ENCODE measurements at places on chromosomes 11 and 22. TPM values are rescaled to one million over a fixed set of nuclear protein-coding genes. Genes with fewer than 3 reads are reported as not detected.

PRG2 gene
- 0.17 TPM for total RNA-seq

MN1 gene
- 0.12 TPM for total RNA-seq

DCHS1 gene
- 0.40 TPM for total RNA-seq

DNA sequence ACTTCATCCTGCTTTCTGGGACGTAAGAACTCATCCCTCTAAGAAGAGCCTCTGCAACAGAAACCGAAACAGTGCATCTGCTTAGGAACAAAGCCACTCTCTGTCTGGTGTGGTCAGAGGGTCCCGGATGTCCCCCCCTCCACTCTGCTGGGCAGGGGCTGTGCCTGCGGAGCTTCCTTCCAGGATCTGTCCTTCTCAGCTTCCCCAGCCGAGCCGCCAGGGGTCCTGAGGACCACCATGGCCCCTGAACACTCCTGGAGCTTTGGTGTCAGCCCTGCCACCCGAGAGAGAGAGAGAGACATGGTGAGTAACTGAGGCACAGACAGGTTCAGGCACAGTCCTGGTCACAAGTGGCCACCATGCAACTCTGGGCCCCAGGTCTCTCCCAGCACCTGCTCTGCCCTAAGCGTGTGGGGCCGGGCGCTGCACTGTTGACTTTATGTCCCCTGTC, 24.4 kb upstream of the MGAT3 start:
- no peak for DNase-seq

GRCh38 chr11:3135481-3136440, 29.3 kb downstream of the OSBPL5 start:
- DNase-seq, result no peak

DNA sequence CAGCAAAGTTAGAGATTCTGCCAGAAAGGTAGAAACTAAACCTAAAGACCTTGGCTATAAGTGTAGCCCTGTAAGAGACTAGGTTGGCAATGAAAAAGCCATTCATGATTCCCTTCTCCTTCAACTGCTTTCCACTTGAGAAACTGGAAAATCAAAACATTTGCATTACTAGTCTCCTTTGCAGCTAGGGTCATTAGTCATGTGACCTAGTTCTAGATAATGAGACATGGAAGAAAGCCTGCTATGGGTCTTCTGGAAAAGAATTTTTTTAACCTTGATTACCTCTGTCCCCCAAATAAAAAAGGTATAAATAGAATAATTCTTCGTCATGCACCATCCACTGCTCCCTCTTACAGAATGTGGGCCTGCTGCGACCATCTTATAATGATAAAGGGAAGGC, 80.1 kb downstream of the SOX6 start:
- no peak for DNase-seq

DNA sequence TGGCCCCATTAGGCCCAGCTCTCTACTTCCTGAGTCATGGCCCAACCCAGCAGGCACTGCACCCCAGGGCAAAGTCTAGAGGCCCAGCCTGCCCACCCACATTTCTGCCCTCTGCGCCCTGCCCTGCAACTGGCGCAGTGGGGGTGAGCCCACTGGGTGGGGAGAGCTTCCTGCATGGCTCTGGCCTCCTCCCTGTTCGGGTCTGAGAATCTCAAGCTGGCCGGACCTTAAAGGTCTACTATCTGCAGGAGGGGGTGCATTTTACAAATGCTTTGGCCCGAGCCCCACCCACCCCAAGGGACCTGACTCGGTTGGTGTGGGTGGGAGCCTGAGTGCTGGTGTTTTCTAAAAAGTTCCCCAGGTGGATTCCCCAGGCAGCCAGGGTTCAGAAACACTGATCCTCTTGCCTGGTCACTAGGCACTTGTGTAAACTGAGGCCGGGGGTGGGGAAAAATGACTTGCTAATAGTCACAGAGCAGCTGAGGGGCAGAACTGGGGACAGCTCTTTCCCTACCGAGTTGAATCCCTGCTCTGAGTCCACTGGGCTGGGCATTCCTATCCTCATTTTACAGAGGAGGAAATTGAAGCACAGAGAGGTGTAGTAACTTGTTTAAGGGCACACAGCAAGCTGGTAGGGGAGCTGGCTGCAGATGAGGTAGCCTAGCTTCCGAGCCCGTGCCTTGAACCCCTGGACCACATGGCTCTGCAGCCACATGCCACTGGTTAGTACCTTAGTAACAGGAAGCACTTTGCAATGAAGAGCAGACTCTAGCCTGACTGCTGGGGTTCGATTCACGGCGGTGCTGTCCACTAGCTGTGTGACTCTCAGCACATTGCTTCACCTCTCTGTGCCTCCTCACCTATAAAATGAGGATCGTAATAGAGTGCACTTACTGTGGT, 36.3 kb downstream of the CD82 start:
- no peak for DNase-seq

DNA sequence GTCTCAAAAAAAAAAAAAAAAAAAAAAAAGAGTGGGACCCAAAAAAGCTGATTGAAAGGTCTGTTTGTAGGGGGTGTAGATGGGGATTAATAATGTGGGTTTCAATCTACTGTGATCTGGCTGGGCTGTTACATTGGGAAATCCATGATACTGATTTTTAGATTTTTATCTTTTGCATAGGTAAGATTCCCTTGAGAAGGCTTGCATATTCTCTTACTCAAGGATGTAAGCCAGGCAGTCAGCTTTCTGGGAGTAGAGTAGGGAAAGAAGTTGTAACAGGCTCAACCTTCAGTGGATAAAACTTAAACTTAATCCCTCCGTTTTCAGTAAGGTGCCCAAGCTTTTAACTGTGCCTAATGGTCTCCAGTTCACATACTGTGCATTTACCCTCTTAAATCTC, 1.9 kb upstream of the CHEK1 start:
- DNase-seq, result no peak

OTOG gene
- not detected for total RNA-seq

DNA sequence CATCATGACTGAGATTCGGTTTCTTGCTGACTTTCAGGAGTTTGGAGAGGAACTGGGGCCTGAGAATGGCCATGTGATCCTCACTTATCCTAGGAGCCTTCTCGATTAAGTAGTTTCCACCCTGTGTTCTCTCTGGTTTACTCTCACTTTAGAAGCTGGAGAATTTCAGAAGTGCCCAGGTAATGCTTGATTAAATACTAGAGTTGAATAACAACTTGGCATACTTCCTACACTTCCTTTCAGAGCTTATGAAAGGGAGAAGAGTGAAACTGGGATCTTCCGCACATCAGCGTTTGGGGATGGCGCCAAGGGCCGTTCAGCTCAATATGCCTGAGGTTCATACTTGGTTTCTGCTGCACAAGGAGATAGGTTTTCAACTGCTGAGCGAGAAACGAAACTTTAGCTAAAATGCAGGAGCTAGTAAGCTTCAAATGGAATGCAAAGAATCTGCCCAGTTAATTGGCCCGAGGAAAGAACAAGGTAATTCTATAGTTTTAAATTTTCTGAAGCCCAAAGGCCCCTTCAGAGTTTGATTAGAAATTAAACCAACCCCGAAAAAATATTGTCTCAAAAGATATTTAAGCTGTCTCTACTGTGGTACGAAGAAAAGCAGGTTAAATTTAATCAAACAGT, 823 bp upstream of the MUC15 start:
- DNase-seq, result no peak

- no peak for DNase-seq
Observed at GRCh38 chr22:45999379-45999971, 22.5 kb upstream of the WNT7B start.

- no peak for DNase-seq
Observed at GRCh38 chr11:8149726-8150125, 19.1 kb downstream of the RIC3 start.

OR2AG1 gene
- not detected for total RNA-seq

DSCAML1 gene
- total RNA-seq, result 0.25 TPM

LRRC75B gene
- total RNA-seq, result 1.0 TPM

MMP7 gene
- not detected for total RNA-seq

GRCh38 chr11:114478001-114478410, 38.7 kb downstream of the REXO2 start:
- DNase-seq, result no peak

DNA sequence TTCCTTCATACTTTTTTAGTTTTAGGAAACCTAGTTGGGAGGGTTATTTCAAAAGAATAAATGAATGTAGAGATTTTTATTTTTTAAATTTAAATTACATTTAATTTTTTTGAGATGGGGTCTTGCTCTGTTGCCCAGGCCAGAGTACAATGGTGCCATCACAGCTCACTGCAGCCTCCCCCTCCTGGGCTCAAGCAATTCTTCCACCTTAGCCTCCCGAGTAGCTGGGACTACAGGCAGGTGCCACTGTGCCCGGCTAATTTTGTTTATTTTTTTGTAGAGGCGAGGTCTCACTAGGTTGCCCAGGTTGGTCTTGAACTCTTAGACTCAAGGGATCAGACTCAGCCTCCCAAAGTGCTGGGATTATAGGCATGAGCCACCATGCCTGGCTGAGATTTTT, 32.6 kb downstream of the ZNRF3 start:
- DNase-seq, result no peak

DNA sequence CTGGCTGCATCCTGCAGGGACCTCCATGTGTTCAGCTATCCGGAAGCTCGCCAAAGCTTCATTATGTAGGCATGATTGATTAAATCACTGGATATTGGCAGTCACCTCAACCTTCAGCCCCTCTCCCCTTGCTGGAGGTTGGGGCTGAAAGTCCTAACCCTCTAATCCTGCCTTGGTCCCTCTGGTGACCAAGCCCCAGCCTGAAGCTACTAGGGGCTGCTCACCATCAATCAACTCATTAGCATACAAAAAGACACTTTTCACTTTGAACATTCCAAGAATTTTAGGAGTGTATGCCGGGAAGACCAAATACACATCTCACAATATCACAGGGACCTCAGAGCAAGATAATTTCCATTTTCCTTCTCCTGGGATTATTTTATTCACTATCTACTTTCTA, 38.8 kb upstream of the TPBGL start:
- DNase-seq, result no peak

KRTAP5-1 gene
- total RNA-seq, result not detected

NFAM1 gene
- total RNA-seq, result 0.02 TPM

TSGA10IP gene
- not detected for total RNA-seq

SLC25A18 gene
- total RNA-seq, result not detected

PPM1F gene
- total RNA-seq, result 20.4 TPM

DNA sequence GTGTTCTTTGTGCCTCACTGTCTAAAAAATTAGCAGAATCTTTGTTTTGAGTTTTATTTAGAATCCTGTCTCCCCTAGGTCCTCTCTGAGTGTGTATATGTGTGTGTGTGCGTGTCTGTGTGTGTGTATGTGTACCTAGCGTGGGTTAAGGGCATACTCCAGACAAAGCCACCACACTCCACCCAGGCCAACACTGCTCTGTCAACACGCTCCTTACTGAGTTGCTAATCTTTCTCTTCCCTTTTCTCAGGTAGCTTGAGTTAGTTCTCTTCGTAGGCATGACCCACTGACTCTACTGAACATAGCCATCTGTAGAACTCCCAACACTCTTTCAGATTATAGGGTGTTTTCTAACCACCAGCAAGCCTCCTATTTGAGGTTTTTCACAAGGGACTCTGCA, 131.1 kb downstream of the LRRC4C start:
- DNase-seq, result no peak

- no peak for DNase-seq
Observed at GRCh38 chr11:45994371-45995341, 72.2 kb downstream of the LARGE2 start.

- DNase-seq, result no peak
Observed at GRCh38 chr22:36048911-36049677, 20.5 kb upstream of the RBFOX2 start.

DNA sequence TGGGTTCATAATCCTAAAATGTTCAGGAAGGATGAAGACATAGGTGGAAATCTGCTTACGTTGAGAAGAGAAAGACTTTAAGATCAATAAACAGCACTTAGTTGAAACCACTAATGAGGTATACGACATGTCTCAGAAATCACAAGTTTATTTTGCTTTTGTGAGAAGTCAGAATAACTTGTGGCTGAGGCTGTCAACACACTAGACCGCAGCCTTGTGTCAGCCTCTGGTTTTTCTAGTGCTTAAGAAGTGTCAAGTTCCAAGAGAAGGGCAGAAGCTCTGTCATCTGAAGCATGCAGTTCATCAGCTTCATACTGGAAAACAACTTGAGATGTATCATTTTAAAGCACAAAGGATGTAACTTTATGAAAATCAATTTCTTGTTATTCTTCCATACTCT, 420.9 kb downstream of the METTL15 start:
- DNase-seq, result no peak
